ENCODE measurements at places on chromosomes 6 and 20. TPM values are rescaled to one million over a fixed set of nuclear protein-coding genes. Genes with fewer than 3 reads are reported as not detected.

The VWA7 gene
- 4.6 TPM for total RNA-seq

- H3K4me1 ChIP-seq, result no peaks in the 10 kb centered on the region
- DNase-seq, result no peak
- H3K36me3 ChIP-seq, result no peaks in the 10 kb centered on the region
- H3K4me3 ChIP-seq, result peak overlapping the region; percentile 19
- H3K27me3 ChIP-seq, result no peaks in the 10 kb centered on the region
Observed at GRCh38 chr20:609371-609964, 641 bp downstream of the TCF15 start.

DNA sequence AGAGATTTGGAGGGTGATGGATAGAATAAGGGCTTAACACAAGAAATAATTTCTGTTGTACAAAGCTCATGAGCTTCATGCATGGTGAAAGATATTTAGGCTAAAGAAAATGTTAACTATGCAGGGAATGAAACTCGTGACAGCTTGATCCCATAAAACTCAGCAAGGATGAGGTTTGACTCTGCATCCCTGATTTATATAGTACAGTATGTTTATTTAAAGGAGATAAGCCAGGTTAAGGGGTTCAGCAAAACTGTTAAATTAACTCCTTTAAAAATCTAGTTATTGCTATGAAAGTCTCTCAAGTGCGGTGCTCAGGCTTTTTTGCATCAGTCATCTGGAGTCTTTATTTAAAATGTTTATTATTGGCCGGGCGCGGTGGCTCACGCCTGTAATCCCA is 326.4 kb downstream of the LAMA2 start:
- H3K4me3 ChIP-seq, result no peak overlapping the region
- no peak overlapping the region for H3K27ac ChIP-seq
- H3K4me1 ChIP-seq, result peaks cover 6% of the 10 kb centered on the region
- no peaks in the 10 kb centered on the region for H3K27me3 ChIP-seq

DNA sequence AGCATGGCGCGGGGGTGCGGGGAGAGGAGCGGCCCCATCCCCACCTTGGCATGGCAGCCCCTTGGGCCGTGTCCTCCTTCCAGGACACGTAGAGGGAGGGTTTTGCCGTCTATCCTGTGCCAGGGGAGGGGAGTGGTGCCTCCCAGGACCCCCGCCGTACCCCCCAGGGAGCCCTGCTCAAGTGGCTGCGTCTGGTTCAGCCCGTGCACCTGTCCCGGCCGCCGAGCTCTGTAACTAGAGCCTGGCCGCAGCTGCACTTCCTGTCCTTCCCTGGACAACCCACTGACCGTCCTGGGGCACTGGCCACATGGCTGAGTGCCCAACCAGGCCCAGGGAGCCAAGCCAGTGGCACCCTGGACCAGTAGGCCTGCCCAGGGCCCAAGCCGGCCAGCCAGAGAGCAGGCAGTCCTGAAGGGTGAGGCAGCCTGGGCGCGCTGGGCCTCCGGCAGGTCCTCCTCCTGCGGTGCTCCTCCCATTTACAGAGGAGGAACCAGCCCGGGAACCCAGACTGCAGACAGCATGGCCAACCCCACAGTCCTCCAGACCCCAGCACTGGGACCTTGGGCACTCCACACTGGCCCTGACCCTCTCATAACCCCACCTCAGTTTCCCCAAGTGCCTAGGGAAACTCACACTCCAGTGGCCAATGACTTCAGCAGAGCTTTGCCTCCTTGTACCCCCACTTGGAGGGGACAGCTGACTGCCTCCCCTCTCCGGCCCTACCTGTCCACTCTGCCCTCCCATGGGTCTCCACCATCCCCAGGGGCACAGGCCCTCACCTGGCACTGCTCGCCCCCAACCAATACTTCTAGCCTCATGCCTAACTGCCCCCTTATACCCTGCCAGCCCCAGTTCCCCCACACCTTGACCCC is 8.7 kb downstream of the LAMA5 start:
- H3K4me3 ChIP-seq, result no peak overlapping the region
- no peaks in the 10 kb centered on the region for H3K36me3 ChIP-seq
- peak; percentile 12 for DNase-seq
- no peaks in the 10 kb centered on the region for H3K27me3 ChIP-seq
- peak overlapping the region; percentile 87 for H3K27ac ChIP-seq

GRCh38 chr20:16179371-16179770 is 393.9 kb downstream of the KIF16B start:
- H3K4me3 ChIP-seq, result no peak overlapping the region
- H3K4me1 ChIP-seq, result no peaks in the 10 kb centered on the region
- DNase-seq, result peak; percentile 51
- no peak overlapping the region for H3K27ac ChIP-seq
- no peaks in the 10 kb centered on the region for H3K36me3 ChIP-seq
